Esophagus muscularis mucosa (tissue), 4 donors: ENCODE measurements at places on chromosomes 7 and 10. TPM values are rescaled to one million over a fixed set of nuclear protein-coding genes. Genes with fewer than 3 reads are reported as not detected.

The C7orf33 gene
- total RNA-seq: not detected

The GJC3 gene
- not detected for total RNA-seq

The EVX1 gene
- total RNA-seq: not detected

The TRIM50 gene
- total RNA-seq: 0.42 TPM

The GNB2 gene
- total RNA-seq: 150 TPM

GRCh38 chr7:11026452-11027359 is 53.0 kb downstream of the PHF14 start:
- no peak for DNase-seq

- DNase-seq: no peak
These were observed 101.6 kb downstream of the NPSR1 start for GRCh38 chr7:34759477-34760125.

- no peak for DNase-seq
These were observed 107.3 kb upstream of the PDCD4 start for GRCh38 chr10:110764378-110764777.

- DNase-seq: no peak
These were observed 755.2 kb downstream of the AUTS2 start for GRCh38 chr7:70353330-70353945.

- no peak for DNase-seq
These were observed 547.8 kb upstream of the IGFBP3 start for GRCh38 chr7:46468753-46469356.

GRCh38 chr7:94922457-94922856 is 15.1 kb downstream of the PPP1R9A start:
- DNase-seq: no peak

DNA sequence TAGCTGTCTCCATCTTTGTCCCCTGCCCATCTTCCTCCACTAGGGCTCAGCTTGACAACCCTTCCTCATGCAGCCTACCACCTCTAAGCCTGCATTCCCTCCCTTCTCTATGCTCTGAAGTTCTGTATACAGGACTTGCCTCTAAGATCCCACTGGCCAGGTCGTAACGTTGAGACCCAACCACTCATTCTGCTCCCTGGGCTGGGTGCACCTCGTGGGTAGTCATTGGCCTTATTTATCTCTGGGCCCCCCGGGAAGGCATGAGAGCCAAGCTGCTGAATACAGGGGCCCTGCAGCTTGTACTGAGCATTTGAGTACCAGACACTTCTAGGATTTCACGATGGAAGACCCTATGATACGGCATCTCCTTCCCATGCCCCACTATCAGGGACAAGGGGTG is 31.2 kb downstream of the MYL10 start:
- DNase-seq: no peak

DNA sequence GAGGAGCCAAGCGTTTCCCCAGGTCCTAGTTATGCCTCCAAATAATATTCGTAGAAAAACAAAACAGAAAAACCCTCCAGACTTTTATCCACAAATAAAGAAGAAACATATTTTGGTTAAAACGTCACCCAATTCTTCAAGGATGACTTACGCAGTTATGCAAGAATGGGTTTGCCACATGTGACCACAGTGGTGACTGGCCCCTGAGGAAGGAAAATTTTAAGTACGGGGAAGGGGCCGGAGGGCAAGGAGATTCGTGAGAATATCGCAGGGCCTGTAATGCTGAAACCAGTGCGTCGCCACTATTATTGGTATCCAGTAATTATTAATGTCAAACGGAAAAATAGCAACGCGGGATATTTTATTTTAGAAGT is 537 bp upstream of the MRPS24 start:
- DNase-seq: no peak

DNA sequence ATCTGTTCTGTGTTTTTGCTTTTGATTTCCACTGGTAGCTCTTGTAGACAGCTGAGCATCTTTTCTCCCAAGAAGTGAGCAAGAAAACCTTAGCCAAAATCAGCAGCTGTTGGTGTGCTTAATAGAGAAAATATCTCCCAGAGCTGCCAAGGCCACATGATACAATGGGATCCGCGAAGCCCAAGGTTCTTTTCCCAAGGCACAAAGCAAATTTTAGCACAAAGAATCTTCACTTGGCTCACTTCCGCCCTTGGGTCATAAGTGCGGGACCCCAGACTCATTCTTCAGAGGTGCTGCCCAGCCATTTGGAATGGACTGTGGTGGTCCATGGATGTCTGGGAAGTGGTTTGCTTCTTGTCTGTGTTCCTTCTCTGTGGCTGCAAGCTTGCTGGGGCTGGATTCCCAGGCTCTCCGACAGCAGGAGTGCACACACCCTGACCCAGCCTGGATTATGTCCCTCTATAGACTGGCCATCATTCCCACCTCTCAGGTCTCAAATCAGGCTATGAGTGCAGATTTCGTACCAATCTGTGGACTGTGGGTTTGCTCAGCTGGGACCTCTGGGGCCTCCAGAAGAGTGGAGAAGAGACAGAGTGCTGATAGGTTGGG is 93.0 kb upstream of the TMEM72 start:
- DNase-seq: peak; percentile 85

- DNase-seq: no peak
These were observed 442.3 kb upstream of the ZMIZ1 start for GRCh38 chr10:78626471-78626870.

GRCh38 chr7:24824400-24824799 is 67.1 kb upstream of the GSDME start:
- no peak for DNase-seq

DNA sequence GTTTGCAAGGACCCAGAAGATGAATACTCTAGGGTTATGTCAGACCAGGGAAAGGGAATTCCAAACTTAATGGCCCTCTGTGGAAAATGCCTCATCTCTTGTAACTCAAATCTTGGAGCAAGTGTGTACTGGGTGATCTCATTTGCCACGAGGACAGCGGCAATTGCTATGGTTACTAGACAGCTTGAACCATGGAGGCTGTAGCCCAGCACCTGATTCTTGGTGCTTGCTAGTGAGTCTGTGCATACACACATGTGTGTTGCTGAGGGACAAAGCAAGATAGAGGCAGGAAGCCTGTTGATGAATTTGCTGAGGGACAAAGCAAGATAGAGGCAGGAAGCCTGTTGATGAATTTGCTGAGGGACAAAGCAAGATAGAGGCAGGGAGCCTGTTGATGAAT is 58.6 kb upstream of the FEZF1 start:
- no peak for DNase-seq
